Stimulated activated CD8-positive, alpha-beta memory T cell treated with anti-CD3 and anti-CD28 coated beads, Interleukin-2, amount 100 ng/mL, for 48 hours (primary cell): ENCODE measurements at places on chromosomes 4 and X.

- no peak for DNase-seq
These were observed 29.5 kb upstream of the MAP3K15 start for GRCh38 chrX:19544693-19545305.

GRCh38 chr4:91592125-91592524 is 711.6 kb upstream of the GRID2 start:
- DNase-seq, result no peak

DNA sequence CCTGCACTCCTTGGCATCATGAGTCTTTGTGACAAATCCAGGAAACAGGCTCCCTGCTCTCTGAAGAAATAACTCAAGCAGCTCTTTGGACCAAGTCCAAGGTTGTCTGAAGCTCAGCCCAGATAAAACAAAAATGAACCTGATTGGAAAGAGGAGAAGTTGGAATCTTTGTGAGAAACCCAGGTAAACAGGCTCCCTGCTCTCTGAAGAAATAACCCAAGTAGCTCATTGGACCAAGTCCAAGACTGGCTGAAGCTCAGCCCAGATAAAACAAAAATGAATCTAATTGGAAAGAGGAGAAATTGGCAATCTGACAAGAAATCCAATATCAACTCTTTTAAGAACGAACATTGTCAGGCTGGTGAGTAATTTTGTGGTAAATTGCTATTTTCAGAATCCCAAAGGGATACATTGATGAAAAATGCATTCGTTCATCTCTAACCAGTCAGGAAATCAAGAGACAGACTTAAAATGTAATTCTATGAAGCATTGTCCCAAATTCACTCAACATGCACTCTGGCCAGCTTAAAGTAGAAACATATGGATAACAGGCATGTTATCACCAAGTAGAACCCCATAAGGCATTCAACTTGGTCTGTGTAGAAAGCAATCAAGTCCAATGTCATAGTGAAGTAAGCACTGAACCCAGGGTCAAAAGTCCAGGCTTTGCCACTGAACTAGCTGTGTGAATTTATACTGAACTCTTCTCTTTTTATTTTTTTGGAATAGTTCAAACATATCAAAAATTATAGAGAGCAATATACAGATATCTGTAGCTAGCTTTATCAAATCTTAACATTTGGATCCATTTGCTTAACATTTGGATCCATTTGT is 16.8 kb upstream of the NFXL1 start:
- no peak for DNase-seq

- no peak for DNase-seq
These were observed 89.9 kb upstream of the DHX15 start for GRCh38 chr4:24674279-24674678.

DNA sequence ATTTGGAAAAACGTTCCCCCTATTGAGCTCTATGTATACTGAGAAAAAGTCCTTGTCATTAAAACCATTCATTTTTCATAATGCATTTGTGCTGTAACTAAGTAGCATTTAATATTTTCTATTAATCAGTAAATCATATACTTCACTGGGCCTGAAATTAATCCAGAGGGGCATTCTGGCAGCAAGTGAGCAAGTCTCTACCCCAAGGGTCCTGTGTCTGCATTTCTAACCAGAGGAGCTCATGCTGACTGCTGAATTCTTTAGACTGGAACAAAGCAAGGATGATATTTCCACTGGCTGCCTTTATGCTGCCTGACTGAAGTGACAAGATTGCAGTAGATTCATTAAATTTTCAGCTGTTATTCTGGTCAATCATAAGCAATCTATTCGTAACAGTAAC is 246.5 kb downstream of the SLITRK2 start:
- DNase-seq, result no peak

DNA sequence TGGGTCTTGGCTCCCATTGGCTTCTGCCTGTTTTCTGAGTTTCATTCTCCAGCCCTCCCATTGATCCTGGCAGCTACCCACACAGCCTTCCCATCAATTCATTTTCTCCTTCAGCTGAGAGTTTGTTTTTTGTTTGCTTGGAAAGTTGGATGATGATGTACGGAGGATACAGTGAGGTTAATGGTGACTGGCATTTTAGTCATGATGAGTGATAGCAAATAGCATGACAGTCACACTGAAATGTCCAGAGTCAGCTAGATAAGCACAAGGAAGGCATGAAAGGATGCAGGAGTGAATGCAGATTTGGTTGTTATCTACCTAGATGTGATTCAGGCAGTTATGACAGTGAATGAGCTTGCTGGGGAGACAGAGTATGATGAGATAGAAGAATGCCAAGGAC is 30.6 kb upstream of the LCORL start:
- DNase-seq, result no peak

DNA sequence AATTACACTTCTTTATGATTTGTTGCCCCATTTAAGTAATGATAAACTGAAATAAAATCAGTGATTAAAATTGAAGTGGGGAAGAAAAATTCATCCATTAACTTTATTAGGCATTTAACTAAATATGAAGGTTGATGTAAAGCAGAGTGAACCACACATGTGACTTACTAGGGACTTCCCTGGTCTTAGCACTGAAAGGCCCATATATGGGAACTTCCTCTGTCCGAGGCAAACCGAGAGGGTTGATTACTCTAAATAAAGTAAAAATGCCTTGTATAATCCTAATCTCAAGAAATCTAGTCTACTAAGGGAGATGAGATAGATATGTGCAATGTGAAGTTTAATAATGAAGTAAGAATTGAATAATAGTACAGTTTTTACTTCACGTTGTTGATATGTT is 403.9 kb upstream of the RPS6KA3 start:
- no peak for DNase-seq

DNA sequence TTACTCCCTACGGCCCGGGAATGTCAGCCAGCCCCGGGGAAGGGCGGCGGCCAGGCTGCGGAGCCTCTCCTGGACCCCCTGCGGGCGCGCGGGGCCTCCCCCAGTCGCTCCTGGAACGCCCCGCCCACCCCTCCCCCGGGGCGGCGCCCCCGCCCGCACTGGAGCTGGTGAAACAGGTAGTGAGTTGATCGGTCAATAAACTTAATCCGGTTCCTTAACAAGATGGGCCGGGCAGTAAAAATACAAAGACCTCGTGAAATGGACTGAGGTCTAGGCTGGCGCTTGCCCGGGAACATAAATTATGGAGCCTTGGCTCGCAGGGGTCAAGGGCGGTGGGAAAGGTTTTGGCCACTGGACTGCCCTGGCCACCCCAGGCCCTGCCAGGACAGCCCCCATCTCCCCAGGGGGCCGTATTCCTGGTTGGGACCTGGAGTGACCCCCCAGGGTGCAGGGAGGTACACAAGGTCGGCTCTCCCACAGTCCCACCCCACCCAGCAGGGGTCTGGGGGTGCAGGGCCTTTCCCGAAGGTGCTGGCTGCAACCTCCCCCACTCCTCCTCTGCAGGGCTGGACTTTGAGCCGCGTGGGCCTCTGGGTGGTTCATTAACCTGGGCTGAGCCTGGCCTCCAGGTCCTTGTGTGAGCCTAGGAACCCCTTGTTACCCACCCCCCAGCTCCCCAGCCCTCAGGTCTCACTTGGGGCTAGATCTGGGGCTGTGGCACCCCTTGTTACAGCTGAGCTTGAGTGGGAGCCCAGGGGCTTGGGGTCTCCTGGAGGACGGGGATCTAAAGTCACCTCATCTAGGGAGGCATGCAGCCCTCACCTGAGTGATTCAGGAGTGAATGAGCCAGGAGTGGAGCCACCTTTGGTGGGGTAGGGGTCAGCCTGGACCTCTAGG is 2.5 kb downstream of the FGFR3 start:
- no peak for DNase-seq

GRCh38 chrX:15816438-15816809 is 26.1 kb downstream of the ZRSR2 start:
- no peak for DNase-seq

DNA sequence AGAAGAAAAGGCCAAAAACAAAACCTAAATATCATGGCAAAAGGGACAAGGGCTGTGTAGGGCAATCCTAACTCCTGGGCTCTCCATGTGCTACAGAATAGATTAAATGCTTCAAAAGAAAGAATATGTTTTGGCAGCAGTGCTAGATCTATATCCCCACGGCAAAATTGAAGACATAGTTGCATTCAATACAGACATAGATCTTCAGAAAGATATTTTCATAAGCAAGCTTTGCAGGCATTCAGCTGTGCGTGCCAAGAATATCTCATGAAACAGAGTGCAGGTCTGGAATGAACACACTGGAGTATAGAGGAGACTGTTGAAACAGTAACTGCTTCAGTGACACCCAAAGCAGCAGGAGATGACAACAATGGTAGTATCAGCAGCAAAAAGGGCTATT is 1476.9 kb downstream of the ARAP2 start:
- DNase-seq, result no peak

DNA sequence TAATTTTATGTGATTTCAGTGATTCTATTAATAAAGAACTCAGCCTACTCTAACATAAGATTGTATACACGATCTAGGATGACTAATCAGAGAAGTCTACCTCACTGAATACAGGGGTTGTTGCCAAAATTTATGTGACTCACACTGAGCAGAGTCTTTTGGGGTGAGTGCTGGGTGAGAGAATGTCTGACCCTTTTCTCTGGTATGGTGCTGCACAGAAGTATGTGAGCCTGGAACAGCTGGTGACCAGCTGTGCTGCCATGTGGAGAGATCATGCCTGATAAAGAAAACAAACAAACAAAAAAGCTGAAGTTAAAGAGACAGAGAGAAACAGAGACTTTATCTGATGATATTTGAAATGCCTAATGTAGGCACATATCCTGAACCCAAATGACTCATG is 618.1 kb upstream of the GRIA3 start:
- DNase-seq, result no peak

- DNase-seq, result no peak
These were observed 88.9 kb upstream of the PDLIM3 start for GRCh38 chr4:185624259-185624589.

- no peak for DNase-seq
These were observed 108.8 kb downstream of the ZNF827 start for GRCh38 chr4:145829629-145830395.

GRCh38 chr4:101014417-101014816 is 332.9 kb downstream of the PPP3CA start:
- DNase-seq, result no peak

DNA sequence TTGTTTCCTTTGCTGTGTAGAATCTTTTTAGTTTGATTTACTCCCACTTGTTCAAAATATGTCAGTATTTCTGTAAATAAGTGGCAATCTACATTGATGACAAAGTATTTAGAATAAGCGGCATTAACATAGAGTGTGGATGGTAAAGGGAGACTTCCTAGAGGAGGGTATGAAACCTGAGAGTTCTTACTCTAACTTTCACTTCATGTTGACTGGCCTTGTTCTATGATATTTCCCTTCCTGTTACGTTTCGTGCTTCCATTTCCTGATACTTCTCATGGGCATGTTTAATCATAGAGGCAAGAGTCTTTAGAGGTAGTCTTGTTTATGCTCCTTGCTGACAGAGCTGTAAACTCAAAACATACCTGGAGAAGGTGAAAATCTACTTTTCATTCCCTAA is 408.9 kb downstream of the GLUD2 start:
- no peak for DNase-seq

GRCh38 chr4:159768016-159768415 is 665.1 kb downstream of the RAPGEF2 start:
- DNase-seq, result no peak

- DNase-seq, result no peak
These were observed 10.3 kb downstream of the HADH start for GRCh38 chr4:107999932-108000539.

DNA sequence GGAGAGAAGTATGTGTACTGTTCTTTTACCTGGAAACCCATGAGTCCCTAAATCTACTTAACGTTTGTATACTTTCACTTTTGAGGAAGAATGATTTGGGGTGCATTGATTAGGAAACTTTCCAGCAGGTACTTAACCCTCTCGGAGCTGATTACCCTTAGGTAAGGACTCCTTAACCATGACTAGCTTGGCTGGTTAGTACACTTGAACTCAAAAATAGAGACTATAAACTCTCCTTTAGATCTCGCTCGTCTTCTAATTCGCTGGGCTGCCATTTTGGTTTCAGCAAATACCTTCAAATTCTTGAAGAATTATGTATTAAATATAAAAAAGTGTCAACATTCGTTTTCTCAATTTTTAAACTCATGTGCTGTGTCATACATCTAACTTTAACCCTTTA is 2.0 kb downstream of the USP9X start:
- DNase-seq, result no peak

- DNase-seq, result no peak
These were observed 156.6 kb downstream of the CAMK2D start for GRCh38 chr4:113604955-113605354.

- DNase-seq, result no peak
These were observed 54.4 kb upstream of the LCORL start for GRCh38 chr4:18075823-18076433.

DNA sequence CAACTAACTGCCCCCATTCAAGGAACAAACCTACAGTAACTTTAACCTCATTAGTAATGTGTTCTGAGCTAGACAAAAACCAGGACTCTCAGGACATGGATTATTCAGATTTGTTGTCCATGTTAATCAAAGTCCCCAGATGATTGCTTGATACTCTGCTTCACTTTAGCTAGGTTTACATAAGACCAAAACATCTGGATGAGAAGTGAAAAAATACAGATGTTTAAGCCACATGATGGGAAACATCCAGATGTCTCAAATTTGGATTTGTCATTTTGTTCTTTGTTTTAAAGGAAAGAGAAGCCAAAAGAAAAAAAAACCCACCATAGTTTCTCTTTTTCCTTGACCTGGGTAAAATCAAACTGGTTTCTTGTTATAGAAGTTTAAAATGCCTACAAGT is 48.5 kb upstream of the NRK start:
- no peak for DNase-seq

GRCh38 chr4:118810991-118811764 is 24.7 kb downstream of the SEC24D start:
- no peak for DNase-seq

DNA sequence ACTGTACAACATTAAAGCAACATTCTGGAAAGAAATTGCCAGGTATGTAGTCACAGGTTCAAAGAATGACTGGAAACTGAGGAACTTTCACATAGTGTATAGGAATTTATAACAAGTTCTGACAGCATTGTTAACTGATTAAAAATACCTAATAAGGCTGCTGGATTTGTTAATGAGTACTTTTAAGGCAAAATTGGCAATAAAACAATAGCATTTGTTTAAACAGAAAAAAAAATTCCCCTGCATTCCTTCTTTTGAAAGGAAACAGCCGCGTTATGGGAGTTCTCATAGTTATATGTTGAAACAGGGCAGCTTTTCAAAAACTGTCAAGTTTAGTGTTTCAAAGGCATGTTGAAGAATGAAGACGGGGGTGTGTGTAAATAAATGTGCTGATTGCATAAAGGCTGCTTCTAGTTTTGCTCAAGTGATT is 282.5 kb upstream of the FAT1 start:
- no peak for DNase-seq

DNA sequence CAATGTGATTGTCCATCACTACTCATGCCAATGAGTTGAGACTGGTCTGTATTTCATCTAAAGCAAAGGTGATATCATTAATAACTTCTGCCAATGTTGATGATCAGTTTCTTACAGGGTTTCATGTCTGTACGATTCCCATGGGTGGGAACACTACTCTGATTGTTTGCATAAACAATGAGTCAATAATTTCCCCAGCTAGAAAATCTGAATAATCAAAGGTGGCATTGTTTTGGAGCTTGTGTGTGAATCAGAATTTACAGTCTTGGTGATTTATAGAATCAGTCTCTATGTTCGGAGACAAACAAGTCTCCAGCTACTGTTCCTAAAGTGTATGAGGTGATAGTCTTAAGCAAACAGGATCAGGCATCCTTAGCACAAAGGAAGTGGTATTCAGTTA is 35.5 kb upstream of the PARM1 start:
- no peak for DNase-seq
